ENCODE measurements at places on chromosomes 7 and 10. TPM values are rescaled to one million over a fixed set of nuclear protein-coding genes. Genes with fewer than 3 reads are reported as not detected.

TRPV5 gene
- polyA plus RNA-seq = not detected

SUPV3L1 gene
- 29.4 TPM for polyA plus RNA-seq

CCDC172 gene
- polyA plus RNA-seq = not detected

ABCB1 gene
- polyA plus RNA-seq = 3.2 TPM

ARHGAP22 gene
- 2.9 TPM for polyA plus RNA-seq

AFAP1L2 gene
- 6.7 TPM for polyA plus RNA-seq
